ENCODE measurements at places on chromosomes 5 and 9.

DNA sequence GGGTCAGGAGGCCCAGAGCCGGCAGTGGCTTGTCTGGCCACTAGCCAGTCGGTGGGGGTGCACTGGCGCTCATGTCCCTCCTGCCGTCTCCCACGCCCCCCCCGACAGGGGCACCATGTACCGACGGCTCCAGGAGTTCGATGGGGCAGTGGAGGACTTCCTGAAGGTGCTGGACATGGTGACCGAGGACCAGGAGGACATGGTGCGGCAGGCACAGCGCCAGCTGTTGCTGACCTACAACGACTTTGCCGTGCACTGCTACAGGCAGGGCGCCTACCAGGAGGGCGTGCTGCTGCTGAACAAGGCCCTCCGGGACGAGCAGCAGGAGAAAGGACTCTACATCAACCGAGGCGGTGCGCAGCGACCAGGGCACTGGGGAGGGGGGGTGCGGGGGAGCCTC lies 8.1 kb downstream of the TTC16 start:
- DNase-seq: no peak

- no peak for DNase-seq
These were observed 68.9 kb upstream of the SH3PXD2B start for GRCh38 chr5:172523146-172523745.

- no peak for DNase-seq
These were observed 462.2 kb downstream of the DIRAS2 start for GRCh38 chr9:90180381-90180780.

DNA sequence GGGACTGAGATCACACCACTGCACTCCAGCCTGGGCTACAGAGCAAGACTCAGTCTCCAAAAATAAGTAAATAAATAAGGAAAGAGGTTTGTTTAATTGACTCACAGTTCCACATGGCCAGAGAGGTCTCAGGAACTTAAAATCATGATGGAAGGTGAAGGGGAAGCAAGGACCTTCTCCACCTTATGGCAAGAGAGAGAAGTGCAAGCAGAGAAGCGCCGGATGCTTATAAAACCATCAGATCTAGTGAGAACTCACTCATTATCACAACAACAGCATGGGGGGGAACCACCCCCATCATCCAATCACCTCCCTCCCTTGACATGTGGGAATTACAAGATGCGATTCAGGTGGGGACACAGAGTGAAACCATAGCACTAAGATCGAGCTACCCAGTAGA lies 22.8 kb upstream of the RGMB start:
- no peak for DNase-seq

- DNase-seq: peak; percentile 17
These were observed 114.1 kb downstream of the SYK start for GRCh38 chr9:90915693-90916092.

DNA sequence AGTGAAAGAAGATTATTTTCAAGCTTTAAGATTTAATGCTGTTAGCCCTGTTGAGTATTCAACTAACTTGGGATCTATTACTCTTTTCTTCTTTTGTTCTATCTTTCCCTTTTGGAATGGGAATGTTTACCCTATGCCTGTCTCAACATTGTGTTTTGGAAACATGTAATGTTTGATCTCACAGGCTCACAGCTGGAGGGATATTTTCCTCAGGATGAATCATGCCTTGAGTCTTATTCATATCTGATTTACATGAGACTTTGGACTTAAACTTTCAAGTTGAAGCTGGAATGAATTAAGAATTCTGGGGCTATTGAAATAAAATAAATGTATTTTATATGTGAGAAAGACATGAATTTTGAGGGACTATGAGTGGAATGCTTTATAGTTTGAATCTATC lies 607.8 kb upstream of the PTGER4 start:
- peak; percentile 33 for DNase-seq

DNA sequence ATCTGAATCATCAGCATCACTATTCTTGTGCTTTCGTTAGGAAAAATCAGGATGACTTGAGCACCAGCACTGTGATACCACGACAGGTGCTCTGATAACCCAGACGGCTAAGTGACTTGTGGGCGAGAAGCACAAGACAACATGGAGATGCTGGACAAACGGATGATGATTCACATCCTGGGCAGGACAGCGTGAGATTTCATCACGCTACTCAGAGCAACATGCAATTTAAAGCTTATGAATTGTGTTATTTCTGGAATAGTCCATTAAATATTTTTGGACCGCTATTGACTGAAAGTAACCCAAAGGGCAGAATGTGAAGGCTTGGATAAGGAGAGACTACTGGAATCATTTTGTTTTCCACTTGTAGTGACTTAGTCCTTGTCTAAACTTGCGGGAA lies 114.8 kb upstream of the DAPK1 start:
- DNase-seq: peak; percentile 27

GRCh38 chr9:110142253-110142652 lies 65.7 kb downstream of the C9orf152 start:
- no peak for DNase-seq

DNA sequence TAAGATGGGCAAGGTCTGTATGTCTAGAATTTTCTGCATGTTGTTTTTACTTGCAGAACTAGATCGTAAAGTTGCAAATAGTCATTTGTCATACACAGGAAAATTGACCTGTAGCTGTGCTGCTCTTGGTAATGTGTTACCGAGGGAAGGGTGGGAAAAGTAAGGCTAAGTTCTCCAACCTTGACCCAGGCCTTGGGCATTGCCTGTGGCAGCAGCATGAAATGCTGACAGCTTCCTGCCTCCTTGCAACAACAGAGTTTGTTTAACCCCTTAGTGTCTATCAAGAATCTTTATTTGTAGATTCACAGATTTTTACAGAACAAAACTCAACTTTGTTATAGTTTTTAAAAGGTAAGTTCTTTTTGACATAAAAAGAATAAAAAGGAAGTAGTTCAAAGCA lies 48.3 kb downstream of the ERCC6L2 start:
- no peak for DNase-seq

GRCh38 chr5:151125421-151125820 lies 32.2 kb downstream of the ANXA6 start:
- no peak for DNase-seq

GRCh38 chr9:112063151-112063550 lies 111.9 kb downstream of the SUSD1 start:
- DNase-seq: no peak

GRCh38 chr5:10475931-10476676 lies 34.4 kb downstream of the ROPN1L start:
- DNase-seq: no peak

- no peak for DNase-seq
These were observed 178.8 kb downstream of the GAPVD1 start for GRCh38 chr9:125440411-125440810.

- DNase-seq: no peak
These were observed 79.8 kb upstream of the LMX1B start for GRCh38 chr9:126533926-126534310.

GRCh38 chr9:25396828-25397227 lies 281.4 kb downstream of the TUSC1 start:
- no peak for DNase-seq

DNA sequence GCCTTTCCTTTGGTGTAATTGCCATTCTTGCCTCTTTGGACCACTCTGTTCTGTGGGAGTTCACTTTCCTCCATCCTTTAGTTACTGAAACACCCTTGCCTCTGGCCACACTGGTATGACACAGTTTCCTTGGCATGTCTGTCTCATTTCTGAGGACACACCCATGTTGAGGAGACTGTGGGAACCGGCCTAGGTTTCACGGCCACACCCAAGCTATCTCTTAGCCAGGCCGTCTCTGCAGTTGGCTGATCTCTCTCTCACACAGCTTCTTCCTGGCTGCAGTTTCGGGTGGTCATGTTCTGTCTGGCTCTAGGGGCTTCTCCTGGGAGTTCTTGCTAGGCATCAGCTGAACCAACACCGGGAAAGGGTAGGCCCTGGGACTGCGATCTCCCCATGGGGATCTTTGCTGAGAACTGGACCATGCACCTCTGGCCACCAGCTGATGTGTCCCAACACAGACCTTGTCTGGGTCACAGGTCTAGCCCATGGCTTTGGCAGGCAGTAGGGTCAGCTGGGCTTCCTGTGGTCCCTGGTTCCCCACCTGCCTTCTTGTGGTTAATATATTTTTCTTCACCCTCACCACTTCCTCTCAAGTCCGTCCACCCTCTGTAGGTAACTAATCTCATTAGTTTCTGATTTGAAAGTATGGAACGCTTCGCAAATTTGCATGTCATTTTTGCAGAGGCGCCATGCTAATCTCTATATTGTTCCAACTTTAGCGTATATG lies 24.9 kb downstream of the ARHGEF37 start:
- DNase-seq: peak; percentile 50

DNA sequence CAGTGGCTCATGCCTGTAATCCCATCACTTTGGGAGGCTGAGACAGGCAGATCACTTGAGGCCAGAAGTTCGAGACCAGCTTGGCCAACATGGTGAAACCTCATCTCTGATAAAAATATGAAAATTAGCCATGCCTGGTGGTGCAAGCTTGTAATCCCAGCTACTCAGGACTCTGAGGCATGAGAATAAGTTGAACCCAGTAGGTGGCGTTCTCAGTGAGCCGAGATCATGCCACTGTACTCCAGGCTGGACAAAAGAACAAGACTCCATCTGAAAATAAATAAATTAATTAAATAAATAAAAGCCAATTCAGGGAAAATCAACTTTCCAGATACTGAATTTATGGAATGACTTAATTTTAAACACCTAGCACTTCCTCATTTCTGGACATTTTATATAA lies 1722.1 kb downstream of the MAT2B start:
- DNase-seq: no peak

GRCh38 chr5:143177263-143177983 lies 226.1 kb downstream of the NR3C1 start:
- peak; percentile 90 for DNase-seq

GRCh38 chr5:91313757-91314673 lies 69.1 kb downstream of the ARRDC3 start:
- peak; percentile 88 for DNase-seq

- no peak for DNase-seq
These were observed 54.8 kb upstream of the RASGRF2 start for GRCh38 chr5:80905405-80905804.

DNA sequence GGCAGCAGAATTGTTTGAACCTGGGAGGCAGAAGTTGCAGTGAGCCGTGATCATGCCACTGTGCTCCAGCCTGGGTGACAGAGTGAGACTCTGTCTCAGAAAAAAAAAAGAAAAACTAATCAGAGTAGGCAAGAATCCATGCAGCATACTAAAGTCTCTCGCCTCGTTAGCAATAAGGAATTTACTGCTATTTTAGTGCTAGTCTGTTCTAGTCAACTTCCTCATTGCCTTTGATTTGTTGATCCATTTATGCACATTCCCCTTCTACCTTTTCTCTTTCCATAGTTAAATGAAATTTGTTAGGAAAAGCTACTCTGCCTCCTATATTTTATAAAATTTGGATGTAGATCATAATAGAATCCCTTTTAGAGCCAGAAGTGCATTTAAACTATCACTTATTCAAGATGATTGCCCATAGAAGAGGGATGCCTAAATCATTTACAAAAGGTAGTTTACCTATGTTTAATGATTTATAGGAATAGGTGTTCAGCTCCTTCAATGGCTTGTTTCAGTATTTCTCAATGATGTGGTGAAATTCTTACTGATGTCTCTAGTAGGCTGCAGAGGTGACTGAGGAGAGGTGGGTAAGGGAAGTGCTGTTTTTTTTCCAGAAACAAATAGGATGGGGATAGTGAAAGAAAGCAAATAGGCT lies 1.9 kb downstream of the LRRC19 start:
- DNase-seq: no peak

GRCh38 chr9:7229571-7229970 lies 471.8 kb downstream of the KDM4C start:
- no peak for DNase-seq

GRCh38 chr5:6713274-6714225 lies at the start of gene TENT4A:
Gene TENT4A (plus strand): TSS chr5:6713432. CDS start chr5:6713984, 552 bp downstream.
- DNase-seq: no peak

DNA sequence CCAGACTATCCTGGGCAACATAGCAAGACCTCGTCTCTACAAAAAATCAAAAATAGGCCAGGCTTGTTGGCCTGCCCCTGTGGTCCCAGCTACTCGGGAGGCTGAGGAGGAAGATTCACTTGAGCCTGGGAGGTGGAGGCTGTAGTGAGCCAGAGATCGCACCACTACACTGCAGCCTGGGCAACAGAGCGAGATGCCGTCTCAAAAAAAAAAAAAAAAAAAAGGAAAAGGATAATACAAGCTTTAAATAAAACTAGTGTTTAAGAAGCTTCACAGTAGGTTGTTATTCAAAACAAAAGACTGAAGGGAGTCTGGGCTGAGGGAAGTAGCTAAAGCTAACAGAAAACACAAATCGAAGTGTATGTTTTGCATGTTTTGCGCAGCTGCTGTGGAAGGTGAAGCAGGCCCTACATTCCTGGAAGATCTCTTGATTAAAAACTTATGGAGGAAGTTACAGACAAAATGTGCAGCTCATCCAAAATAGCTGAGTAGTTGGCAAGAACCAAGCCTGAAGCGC lies 581 bp upstream of the C9orf40 start:
- peak; percentile 74 for DNase-seq

GRCh38 chr9:6632516-6633183 lies 12.9 kb downstream of the GLDC start:
- DNase-seq: no peak

- DNase-seq: peak; percentile 65
These were observed 731 bp downstream of the PRR16 start for GRCh38 chr5:120464627-120465435.

- no peak for DNase-seq
These were observed 329.9 kb downstream of the MSX2 start for GRCh38 chr5:175054243-175054642.

- DNase-seq: no peak
These were observed 115.5 kb upstream of the ACTBL2 start for GRCh38 chr5:57598097-57598496.

GRCh38 chr5:123819833-123820232 lies 307.9 kb downstream of the CSNK1G3 start:
- DNase-seq: peak; percentile 99

DNA sequence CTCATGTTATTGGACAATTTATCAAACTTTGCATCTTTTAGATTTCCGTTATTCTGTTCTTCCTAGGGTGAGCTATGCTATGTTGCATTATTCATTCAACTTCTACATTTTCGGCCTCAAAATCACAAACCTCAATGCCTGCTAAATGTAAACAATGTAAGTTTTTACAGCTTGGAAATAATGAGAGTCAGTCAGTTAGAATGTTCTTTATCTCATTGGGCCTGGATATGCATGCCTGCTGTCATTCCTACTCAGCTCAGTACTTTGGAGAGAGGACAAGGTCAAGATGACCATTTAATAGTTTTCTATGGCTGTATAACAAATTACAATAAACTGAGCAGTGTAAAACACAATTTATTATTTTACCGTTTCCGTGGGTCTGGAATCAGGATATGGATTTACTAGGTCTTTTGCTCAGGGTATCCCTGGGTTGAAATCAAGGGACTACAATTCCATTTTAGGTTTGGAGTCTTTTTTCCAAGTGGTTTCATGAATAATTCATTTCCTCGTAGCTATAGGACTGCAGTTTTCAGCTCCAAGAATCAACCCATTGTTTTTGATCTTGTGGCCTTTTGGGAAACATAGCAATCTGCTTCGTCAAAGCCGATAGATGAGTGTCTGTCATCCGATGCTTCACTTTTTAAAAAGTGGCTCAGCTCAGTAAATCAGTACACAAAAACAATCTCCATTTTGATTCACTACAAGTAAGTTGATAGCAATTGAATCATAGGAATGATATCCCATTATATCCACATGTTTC lies 1143.2 kb upstream of the CDH6 start:
- no peak for DNase-seq

Measured in fibroblast of skin of abdomen (primary cell).